ENCODE measurements at places on chromosomes 11 and 22.

DNA sequence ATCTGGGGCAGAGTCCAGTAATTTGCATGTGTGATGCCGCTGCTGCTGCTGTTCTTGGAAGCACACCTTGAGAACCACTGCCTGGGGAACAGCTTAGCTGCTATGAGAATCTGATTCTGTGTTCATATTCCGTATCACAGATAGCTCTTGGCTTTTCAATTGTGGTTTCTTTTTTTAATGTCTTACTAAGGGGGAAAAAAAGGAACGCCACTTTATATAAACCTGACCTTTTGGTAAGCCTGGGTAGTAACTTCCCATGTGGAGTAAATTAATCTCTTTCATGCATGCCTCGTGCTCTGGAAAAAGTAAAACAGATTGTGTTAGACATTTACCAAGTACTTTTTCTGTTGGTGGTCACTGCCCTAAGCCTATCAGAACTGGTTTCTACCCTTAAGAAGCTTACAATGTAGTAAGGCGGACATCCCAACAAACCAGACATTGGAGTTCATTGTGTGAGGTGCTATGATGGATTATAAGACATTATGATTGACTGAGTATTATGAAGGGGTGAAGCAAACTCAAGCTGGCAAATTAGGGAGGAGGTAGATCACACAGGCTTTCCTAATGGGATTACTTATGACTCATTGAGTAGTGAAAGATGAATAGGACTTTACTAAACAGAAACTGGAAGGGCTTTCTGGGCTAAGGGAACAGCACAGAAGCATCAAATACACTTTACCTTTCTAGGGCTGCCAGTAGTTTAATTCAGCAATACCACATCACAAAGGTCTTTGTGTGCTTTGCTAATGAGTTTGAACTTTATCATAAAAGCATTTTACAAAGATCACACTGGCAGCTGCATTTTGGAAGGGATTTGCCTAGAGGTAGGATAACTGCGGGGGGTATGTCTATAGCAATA lies 64.7 kb downstream of the MAML2 start:
- peak; percentile 40 for DNase-seq

- DNase-seq = peak; percentile 24
Measured at GRCh38 chr11:73381589-73381988, 5.4 kb downstream of the RELT start.

DNA sequence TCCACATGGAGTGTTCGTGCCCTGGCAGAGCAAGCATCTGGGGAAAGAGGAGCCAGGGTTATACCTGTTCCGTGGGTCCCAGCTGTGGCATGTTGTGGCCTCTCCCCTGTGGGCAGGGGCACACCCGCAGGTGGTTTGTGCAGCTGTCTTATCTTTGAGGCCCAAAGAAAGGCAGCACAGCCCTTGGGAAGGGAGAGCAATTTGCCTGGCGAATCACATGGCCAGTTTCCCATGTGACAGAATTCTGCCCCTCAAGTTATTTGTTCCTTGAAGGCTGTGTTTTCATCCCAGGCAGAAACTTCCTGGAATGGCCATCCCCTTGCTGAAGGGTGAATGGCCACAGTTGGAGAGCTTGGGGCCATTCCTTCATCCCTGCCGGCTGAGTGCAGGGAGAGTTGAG lies 16.4 kb upstream of the COX8A start:
- no peak for DNase-seq

- no peak for DNase-seq
Measured at GRCh38 chr11:76878014-76878413, 17.3 kb downstream of the ACER3 start.

DNA sequence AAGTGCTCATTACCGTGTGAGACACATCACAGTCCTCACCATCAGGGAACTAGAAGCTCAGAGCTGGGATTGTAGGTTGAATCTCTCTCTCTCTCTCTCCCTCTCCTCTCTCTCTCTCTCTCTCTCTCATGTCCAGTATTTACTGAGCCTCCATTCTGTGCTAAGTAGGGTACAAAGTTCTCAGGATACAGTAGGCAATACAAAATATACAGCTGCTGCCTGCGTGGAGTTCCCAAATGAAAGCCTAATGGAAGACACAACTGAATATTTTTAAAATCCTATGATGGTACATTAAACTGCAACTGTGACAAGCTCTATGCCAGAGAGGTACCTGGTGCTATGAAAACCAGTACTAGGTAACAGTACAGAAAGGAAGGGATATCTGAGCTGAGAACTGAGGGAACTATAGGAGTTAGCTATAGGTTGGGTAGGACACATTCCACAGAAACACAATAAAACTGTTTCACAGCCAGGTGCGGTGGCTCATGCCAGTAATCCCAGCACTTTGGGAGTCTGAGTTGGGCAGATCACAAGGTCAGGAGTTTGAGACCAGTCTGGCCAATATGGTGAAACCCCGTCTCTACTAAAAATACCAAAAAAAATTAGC lies 9.6 kb upstream of the PRG2 start:
- no peak for DNase-seq

- no peak for DNase-seq
Measured at GRCh38 chr11:126853732-126854131, 146.8 kb downstream of the KIRREL3 start.

DNA sequence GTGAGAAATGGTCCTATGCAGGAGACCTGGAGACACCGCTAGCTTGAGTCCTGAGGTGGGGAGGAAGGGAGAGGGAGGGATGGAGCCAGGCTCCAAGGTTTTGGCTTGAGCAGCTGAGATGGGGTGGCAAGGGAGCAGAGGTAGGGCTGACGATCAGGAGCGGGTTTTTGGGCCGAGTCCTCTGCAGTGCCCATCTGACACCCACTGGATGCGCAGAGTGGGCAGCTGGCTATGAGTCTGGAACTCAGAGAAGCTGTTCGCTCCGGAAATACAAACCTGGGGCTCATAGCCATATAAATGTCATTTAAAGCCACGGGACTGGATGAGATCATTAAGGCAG lies 453 bp upstream of the MAFF start:
- no peak for DNase-seq
